ENCODE measurements at places on chromosomes 1 and 21. TPM values are rescaled to one million over a fixed set of nuclear protein-coding genes. Genes with fewer than 3 reads are reported as not detected.

DNA sequence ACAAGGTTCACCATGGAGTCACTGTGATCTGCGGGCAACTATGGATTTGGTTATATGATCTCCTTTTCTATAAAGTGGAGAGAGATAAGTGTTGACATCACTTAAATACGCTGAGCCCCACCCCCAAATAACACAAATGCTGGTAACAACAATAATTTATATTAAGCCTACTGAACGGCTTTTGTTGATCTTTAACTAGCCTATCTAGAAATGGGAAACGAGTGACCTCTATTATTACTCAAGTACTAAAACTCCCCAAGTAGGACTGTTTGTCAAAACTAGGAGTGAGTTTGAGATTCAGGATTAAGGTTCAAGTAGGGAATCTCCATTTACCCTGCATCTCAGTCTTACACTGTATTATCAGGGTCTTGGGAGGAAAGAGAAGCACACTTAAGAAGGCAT, 52.2 kb downstream of the MAP3K7CL start:
- no peak overlapping the region for H3K27ac ChIP-seq
- no peaks in the 10 kb centered on the region for H3K4me1 ChIP-seq
- H3K27me3 ChIP-seq, result no peaks in the 10 kb centered on the region
- no peak for DNase-seq
- no peak overlapping the region for H3K4me3 ChIP-seq

DNA sequence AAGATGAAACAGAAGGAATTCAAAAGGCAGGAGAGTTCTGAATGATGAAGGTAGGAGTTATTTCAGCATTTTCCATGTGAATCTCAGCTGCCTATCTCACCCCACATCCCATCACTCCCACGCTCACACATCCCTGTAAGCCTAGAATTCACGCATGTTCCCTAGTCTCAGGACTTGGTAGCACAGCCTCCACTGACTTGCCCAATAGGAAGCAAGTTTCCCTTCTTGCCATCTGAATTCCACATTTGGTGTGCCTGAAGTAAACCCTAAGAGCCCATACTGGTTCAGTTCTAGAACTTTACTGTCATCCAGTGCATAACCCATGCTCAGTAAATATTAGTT, 56.6 kb downstream of the STYXL2 start:
- no peak overlapping the region for H3K27ac ChIP-seq
- DNase-seq, result no peak

- no peak for DNase-seq
- no peaks in the 10 kb centered on the region for H3K27me3 ChIP-seq
- H3K36me3 ChIP-seq, result peaks cover 18% of the 10 kb centered on the region
- H3K4me1 ChIP-seq, result no peaks in the 10 kb centered on the region
- no peak overlapping the region for H3K27ac ChIP-seq
These were observed 21.6 kb upstream of the MAGOH start for GRCh38 chr1:53259932-53260331.

- H3K36me3 ChIP-seq, result no peaks in the 10 kb centered on the region
- H3K27me3 ChIP-seq, result no peaks in the 10 kb centered on the region
- no peak overlapping the region for H3K4me3 ChIP-seq
- H3K4me1 ChIP-seq, result no peaks in the 10 kb centered on the region
These were observed 186.5 kb upstream of the VAMP3 start for GRCh38 chr1:7584643-7585042.

GRCh38 chr1:2921970-2922686, 99.1 kb upstream of the ACTRT2 start:
- H3K27ac ChIP-seq, result no peak overlapping the region
- peak; percentile 19 for DNase-seq
- H3K4me3 ChIP-seq, result no peak overlapping the region
- H3K4me1 ChIP-seq, result no peaks in the 10 kb centered on the region
- no peaks in the 10 kb centered on the region for H3K36me3 ChIP-seq

GRCh38 chr1:186531561-186532165, 70.7 kb upstream of the PDC start:
- no peaks in the 10 kb centered on the region for H3K4me1 ChIP-seq
- no peak overlapping the region for H3K4me3 ChIP-seq
- no peaks in the 10 kb centered on the region for H3K36me3 ChIP-seq
- no peak overlapping the region for H3K27ac ChIP-seq
- no peaks in the 10 kb centered on the region for H3K27me3 ChIP-seq

GRCh38 chr1:77825131-77825709, 45.8 kb downstream of the MIGA1 start:
- DNase-seq, result no peak
- no peaks in the 10 kb centered on the region for H3K27me3 ChIP-seq
- H3K4me1 ChIP-seq, result no peaks in the 10 kb centered on the region

GRCh38 chr21:33866826-33867225, 48.8 kb downstream of the ATP5PO start:
- H3K27me3 ChIP-seq, result no peaks in the 10 kb centered on the region
- H3K36me3 ChIP-seq, result no peaks in the 10 kb centered on the region
- H3K4me1 ChIP-seq, result no peaks in the 10 kb centered on the region
- H3K4me3 ChIP-seq, result no peak overlapping the region

- H3K27ac ChIP-seq, result no peak overlapping the region
- no peaks in the 10 kb centered on the region for H3K4me1 ChIP-seq
- no peaks in the 10 kb centered on the region for H3K27me3 ChIP-seq
- no peak overlapping the region for H3K4me3 ChIP-seq
These were observed 8.5 kb downstream of the SLC26A9 start for GRCh38 chr1:205934788-205935187.

DNA sequence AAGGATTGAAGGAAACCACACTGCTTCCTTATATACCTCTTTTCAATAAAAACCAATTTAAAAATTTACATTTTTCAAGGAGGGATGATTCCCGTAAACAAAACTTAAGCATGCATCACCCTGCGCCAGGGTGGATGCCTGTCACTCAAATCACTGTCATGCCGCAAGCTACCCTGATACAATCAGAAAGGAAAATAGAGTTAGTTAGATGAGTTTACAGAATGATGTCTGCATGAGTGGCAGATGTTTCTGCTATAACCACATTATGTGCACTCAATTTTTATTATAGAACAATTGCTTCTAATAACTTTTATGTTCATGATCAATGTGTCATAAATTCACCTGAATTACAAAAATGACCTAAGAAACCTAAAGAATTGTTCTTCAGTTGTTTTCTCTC, 123.4 kb upstream of the ADGRL4 start:
- H3K4me3 ChIP-seq, result no peak overlapping the region
- H3K4me1 ChIP-seq, result no peaks in the 10 kb centered on the region
- no peak for DNase-seq
- H3K27me3 ChIP-seq, result no peaks in the 10 kb centered on the region

The TFF3 gene
- not detected for total RNA-seq

The LELP1 gene
- not detected for total RNA-seq

The TRIM67 gene
- total RNA-seq, result not detected

The LAD1 gene
- total RNA-seq, result not detected
